ENCODE measurements at places on chromosomes 6 and 20. TPM values are rescaled to one million over a fixed set of nuclear protein-coding genes. Genes with fewer than 3 reads are reported as not detected.
A peak's percentile ranks its signal among the peaks of the same experiment; 100 is the strongest.

Gene CRISP3
- polyA plus RNA-seq = not detected

Gene NKAIN4
- polyA plus RNA-seq = 17.0 TPM

- no peak for DNase-seq
Observed at GRCh38 chr6:132392270-132392646, 9.0 kb downstream of the MOXD1 start.

DNA sequence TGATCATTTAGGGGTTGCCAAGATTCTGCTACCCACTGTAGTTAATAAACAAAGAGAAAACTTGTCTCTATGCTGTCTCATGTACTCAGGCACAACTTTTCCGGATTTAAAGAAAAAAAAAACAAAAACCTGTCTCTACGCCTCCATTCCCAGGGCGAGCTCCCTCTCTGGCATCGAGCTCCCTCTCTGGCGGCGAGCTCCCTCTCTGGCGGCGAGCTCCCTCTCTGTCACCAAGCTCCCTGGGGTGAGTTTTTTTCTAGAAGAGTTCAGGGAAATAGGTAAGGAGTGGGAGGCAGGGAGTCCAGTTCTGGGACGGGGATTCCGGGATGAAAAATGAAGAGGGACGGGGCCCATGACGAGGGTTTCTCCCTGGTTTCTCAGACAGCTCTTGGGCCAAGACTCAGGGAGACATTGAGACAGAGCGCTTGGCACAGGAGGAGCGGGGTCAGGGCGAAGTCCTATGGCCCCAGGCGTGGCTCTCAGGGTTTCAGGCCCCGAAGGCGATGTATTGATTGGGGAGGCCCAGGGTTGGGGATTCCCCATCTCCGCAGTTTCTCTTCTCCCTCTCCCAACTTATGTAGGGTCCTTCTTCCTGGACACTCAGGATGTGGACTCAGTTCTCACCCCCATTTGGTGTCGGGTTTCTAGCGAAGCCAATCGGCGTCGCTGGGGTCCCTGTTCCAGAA lies 16.5 kb upstream of the HLA-A start:
- peak; percentile 48 for DNase-seq

DNA sequence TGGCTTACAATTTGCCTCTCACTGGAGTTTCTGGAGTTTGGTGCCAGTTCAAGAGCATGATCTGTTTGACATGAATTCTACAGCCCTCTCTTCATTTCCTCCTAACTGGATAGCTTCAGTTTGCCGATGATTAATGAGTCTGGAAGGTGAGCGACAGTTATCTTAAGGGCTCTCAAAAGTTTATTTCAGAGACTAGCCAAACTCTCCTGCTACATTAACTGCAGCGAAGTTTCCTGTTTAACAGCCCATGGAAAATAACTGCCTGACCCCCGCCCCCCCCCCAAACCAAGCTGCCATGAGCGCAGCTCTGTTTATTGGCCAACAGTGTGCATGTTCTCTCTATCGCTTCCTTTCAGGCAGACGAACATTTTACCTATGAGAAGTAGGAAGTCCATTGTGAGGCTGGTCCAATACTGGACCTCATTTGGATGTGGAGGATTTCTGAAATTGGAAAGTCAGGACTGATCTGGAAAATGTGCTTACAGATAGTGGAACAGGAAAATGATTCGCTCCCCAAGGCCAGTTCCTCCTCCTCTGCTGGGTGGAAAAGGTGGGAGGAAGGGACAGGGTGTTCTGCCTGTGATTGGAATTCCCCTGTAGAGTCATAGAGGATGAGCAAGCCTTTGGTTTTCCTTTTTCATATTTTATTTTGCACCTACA lies 522.2 kb upstream of the JAG1 start:
- no peak for DNase-seq

Gene NRSN2
- 41.9 TPM for polyA plus RNA-seq

Gene ANKRD6
- polyA plus RNA-seq = 5.9 TPM

- no peak for DNase-seq
Observed at GRCh38 chr20:39775110-39775509, 813.0 kb downstream of the DHX35 start.

GRCh38 chr6:1614448-1615150 lies 4.9 kb downstream of the FOXC1 start:
- no peak for DNase-seq

DNA sequence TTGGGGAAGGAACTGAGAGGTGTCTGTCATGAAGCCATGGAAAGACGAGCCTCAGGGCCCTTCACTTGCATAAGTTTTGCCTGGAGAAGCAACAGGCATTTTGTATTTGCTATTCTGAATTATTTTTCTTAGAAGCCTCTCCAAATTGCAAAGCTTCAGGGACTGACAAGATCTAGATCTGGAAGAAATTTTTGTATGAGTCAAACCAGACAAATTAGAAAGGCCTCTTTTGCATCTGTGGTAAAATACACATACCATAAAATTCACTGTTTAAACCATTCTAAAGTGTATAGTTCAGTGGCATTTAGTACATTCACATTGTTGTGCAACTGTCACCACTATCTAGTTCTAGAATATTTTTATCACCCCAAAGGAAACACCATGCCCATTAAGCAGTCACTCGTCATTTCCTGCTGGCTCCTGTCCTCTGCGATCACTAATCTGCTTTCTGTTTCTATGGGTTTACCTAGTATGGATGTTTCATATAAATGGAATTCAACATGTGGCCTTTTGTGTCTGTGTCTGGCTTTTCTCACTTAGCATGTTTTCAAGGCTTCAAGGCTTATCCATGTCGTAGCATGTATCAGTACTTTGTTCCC lies 269.1 kb downstream of the PHF3 start:
- DNase-seq = no peak

GRCh38 chr6:85764844-85765243 lies 122.2 kb upstream of the SYNCRIP start:
- no peak for DNase-seq

Gene TPD52L1
- polyA plus RNA-seq = 14.3 TPM

All from H1 (cell line).